ENCODE measurements at places on chromosomes 7 and 10.
A peak's percentile ranks its signal among the peaks of the same experiment; 100 is the strongest.

- DNase-seq, result no peak
Measured at GRCh38 chr10:99858849-99859248, 76.4 kb downstream of the ABCC2 start.

DNA sequence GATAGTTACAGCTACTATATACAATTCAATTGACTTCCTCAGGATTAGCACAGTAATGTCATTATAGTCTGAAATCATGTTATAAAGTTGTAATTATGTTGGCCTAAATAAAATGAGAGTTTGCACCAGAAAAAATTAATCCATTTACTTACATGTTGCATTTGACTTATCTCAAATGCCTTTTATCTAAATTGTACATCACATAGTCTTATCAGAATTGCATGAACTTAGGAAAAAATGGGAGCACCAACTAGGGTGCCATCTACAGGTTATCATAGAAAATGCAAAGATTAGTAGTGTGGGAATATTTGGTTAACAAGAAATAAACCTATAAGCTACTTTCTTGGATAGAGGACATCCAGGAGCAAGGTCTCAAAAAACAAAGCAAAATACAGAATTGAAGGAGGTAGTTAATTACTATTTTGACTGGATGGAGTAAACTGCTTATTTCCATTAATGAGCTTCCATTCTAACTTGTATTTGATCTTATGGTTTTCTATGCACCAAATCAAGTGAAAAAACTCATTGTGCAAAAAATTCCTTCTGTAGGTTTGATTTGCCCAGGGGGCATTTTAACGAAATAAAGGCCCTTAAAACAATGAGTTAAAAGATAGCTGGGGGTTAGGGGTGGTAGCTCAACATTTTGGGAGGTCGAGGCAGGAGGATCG, 60.0 kb upstream of the ORC5 start:
- DNase-seq, result peak; percentile 7

DNA sequence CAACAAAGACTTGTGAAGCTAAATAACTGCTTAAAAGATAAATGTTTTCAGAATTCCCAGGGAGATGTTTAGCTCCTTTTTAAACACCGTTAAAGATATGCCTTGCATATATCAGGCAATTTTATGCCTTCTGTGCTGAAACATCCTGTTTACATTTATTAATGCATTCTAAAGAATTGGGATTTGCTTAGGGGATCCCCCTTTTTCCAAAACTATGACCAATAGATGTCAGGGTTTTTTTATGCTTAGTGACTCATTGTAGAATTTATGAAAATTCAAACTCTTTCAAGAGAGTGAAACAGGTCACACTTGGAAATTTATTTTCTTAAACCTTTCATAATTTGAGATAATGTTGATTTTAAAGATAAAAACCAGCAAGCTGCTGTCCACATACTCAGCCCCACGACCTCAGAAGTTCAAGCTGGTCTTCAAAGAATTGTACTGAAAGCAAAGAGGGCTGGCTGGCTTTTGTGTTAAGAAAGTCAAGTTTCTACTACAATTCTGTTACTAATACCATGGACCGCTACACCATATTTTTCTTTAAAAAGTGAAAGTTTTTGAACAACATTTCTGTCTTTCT, 411.8 kb downstream of the ETV1 start:
- no peak for DNase-seq

GRCh38 chr10:57972783-57973182, 294.9 kb downstream of the IPMK start:
- no peak for DNase-seq

- DNase-seq, result peak; percentile 56
Measured at GRCh38 chr7:155738652-155739537, 73.4 kb downstream of the SHH start.

DNA sequence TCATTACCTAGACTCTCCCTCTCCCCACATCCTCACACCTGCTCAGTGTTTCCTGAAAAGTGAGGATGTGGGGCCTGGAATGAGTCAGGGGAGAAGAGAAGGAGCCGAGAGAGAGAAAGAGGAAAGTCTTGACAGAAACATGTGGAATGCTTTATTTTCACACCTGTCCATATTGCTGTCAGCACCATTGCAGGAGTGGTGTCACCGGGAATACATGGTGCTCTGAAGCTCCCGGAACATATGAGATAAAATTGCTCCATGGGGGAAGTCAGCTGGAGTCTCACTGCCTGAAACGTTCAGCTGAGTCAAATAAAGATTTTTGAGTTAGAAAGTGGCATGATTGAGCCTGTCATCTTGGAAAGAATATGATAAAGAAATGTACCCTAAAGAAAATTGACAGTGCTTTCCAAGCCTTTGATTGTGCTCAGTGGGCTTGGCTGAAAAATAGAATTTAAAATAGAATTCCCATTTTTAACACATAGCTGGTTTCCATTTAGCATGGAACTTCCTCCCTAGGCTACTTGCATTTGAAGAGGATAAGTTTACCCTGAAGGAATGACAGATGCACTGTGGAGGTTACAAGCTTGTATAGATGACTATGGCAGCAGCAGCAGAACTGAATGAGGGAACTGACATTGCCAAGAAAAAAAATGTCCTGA, 182.4 kb downstream of the PCLO start:
- DNase-seq, result no peak

GRCh38 chr10:105956550-105956949, 1208.0 kb downstream of the SORCS1 start:
- no peak for DNase-seq

DNA sequence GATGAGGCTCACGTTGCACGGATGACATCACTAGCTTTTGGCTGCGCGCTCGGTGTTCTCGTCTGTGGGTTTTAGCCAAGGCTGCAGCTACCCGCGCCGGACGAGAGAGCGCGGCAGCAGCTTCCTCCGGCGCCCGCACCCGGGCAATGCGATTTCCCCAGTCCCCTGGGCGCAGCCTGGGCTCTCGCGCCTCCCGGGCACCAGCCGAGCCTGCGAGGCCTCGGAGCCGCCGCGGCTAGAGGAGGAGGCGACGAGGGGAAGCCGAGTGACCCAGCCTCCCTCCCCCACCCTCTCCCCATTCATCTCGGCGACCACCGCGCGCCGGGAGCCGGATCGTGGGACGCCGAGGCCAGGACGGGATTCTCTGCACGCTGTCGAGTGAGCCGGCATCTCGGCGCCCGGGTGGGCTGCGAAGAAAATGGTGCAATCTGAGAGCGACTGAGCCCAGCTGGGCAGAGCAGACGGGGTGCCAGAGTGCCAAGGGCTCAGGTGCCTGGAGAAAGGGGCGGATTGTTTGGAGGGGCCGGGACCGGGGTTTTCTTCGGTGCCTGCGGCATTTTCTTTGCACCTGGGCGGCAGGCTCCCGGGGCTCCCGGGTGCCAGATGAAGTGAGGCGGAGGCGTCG, 1.2 kb upstream of the TMEM178B start:
- DNase-seq, result peak; percentile 79

- DNase-seq, result peak; percentile 54
Measured at GRCh38 chr10:29555746-29556481, 78.9 kb downstream of the SVIL start.

DNA sequence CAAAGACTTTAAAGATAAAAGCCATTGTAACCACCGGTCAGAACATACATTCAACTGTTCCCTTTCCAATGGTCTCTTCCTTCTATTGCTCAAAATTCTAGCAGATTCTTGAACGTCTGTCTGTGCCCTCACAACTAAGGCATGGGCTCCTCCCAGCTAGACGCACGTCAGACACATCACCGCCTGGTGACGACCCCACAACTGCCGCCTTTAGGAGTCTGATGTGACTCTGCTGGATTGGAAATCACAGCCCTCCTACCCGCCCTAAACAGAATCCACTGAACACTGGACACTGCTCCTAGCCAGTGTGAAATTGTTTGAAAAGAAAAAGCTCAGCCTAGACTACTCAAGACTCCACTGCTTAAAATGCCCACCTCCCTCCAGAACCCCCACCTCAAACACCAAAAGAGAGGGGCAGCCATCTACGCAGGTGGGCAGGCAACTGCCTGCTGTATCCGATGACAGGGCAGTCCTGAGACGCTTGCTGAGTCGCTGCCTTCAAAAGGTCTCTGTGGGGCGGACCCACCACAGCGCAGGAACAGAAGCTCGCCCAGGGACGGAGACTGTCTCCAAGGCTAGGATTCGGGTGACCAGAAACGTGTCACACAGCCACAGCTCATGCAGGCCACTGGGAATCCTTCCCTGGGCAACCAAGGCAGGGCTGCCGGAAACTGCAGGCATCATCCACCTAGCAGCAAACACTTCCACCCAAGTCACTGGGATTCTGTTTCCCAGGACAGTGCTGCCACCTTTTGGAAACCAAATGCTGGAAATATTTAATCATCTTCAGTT, 34.7 kb downstream of the GSDME start:
- DNase-seq, result no peak
